ENCODE measurements at places on chromosomes 7 and 10.

DNA sequence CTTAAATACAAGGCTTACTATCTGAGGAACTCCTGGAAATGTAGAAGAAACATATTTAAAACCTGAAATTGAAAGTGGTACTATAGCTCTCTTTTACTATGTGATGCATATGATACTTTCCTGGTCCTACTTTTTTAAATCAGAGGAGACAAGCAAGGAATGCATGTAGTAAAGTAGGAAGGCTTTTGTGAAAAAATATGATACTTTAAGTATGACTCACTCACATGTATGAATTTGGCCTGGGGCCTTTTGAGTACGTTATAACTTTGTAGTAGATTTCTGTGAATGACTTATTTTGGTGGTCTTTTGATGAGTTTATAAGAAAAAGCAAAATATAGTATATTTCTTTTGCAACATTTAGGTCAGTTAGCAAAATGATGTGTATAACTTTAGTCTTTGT lies 53.8 kb downstream of the TAX1BP1 start:
- DNase-seq: no peak

GRCh38 chr7:41984888-41985287 lies 252.1 kb downstream of the GLI3 start:
- no peak for DNase-seq

GRCh38 chr10:986137-986825 lies 2.0 kb upstream of the GTPBP4 start:
- no peak for DNase-seq

DNA sequence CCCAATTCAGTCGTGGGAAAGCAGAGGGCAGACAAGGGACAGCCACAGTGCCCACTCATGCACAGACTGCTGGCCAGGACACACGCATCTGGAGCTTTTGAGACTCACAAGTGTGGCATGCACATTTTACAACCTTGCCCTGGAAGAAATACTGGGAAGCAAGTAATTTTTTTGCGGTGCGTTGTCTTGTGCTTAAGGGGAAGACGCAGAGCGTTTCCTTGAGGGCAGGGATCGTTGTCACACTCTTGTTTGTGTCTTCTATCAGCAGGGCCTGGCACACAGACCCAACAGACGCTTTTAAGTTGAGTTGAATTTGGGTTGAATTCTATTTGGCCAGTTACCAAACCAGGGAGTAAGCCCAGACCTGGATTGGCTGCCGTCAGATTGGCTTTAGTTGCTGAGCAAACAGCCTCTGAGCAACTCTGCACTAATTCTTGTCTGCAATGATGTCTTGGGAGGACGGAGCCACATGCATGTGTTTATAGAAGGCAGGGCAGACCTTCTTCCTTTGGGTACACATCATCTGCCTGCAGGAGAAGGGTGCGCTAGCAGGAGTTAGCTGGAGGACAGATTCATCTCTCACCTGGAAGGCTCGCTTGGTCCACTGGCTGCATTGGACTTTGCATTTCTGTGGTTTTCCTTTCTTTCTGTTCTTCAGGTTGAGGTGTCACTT lies 38.4 kb downstream of the IL2RA start:
- DNase-seq: no peak

- DNase-seq: no peak
These were observed 19.9 kb upstream of the HERPUD2 start for GRCh38 chr7:35714862-35715261.

DNA sequence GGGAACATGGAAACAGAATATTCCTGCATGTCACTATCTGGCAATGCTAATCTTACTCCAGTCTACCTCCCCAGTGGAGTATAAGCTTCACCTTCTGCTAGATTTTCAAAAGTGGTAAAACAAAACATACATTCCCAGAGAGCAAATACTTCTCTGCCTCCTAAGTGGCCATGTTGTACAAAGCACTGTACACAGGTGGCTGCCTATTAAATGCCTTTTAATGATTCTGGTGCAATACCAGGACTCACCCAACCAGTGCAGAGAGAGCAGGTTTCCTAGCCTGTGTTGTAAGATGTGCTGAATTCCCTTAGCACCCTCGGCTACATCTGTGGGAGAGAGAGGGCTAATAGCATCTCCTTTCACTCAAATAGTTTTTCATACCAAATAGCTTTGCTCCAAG lies 684.3 kb upstream of the NRP1 start:
- DNase-seq: no peak

GRCh38 chr7:7251742-7252141 lies 69.4 kb downstream of the C1GALT1 start:
- peak; percentile 96 for DNase-seq

GRCh38 chr10:127364034-127364433 lies 167.6 kb upstream of the INSYN2A start:
- DNase-seq: no peak

DNA sequence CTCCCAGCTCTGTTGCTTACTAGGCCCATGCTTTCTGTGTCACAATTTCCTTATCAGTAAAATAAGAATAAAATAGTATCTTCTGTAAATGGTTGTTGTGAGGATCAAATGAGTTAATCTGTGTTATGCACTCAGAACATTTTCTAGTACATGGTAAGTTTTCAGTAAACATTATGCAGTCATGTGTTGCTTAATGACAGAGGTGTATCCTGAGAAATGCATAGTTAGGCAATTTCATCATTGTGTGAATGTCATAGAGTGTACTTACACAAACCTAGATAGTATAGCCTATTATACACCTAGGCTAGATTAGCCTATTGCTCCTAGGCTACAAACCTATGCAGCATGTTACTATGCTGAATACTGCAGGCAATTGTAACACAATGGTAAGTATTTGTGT lies 4.4 kb downstream of the PTTG1IP2 start:
- no peak for DNase-seq

DNA sequence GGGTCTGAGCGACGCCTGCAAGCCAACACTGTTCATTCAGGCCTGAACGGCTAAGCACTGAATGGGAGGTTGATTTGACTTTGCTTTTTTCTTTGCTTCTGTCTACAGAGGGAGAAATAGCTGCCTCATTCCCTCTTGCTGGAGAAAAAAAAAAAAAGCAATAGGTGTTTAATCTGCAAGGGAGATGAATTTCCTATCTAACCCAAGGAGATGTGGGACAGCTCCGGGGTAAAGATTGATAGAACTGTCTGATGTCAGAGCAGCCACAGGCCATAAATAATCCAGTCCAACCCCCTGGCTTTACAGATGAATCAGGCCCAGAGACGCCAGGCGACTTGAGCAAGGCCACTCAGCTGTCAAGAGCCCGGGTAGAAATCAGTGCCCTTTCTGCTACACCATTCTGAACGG lies 168.0 kb downstream of the ARHGAP12 start:
- peak; percentile 30 for DNase-seq

GRCh38 chr7:151083071-151083823 lies at the start of gene TMUB1:
TSS of gene TMUB1 (minus strand) at chr7:151083493. CDS start at chr7:151082563, 930 bp downstream.
- peak; percentile 52 for DNase-seq

DNA sequence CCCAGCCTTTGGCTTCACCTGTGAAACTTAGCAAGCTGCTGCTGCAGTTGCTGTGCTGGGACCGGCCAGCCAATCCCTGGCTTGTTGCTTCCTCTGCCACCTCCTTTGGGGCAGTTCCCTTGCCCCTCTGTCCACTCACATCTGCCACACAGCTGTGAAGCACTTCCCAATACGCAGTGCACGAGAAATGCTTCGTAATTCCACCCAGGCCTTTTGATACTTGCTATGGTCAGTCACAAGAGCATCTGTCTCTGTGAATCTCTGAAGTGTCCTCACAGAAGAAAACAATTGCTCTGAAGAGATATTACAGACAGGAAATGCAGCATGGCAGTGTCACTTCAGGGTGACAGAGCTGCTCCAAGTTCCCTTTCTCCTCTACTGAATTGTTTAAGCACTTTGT lies 208.5 kb downstream of the PTEN start:
- peak; percentile 43 for DNase-seq

DNA sequence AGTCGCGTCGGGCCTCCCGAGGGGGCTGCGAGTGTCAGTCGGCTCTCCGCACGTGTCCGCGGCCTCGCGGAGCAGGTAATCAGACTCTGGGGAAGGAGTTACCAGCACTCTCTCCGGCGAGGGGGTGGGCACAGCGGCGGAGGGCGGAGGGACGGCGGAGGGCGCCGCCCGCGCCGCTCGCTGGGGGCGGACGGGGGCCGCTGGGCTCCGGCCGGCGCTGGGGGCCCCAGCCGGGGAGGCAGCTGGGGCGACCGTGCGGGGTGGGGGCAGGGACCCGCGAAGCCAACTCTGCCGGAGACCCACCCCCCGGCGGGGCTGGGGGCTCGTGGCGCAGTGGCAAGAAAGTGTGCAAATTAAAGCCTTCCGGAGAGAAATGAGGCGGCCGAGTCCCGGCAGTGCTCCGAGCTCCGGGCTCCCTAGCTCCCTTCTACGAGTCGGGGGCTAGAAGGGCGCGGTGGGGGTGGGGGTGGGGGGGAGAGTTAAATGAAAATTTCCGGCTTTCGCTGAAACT lies at the start of gene CDK6:
CDK6 (minus strand) TSS at position 85 of the 511 bp plus-strand sequence. CDS start 3,250 bp downstream, outside the sequence.
- DNase-seq: no peak

GRCh38 chr7:33107136-33108066 lies 1.8 kb downstream of the RP9 start:
- peak; percentile 22 for DNase-seq

- no peak for DNase-seq
These were observed 1.5 kb upstream of the PHF14 start for GRCh38 chr7:10972174-10972573.

DNA sequence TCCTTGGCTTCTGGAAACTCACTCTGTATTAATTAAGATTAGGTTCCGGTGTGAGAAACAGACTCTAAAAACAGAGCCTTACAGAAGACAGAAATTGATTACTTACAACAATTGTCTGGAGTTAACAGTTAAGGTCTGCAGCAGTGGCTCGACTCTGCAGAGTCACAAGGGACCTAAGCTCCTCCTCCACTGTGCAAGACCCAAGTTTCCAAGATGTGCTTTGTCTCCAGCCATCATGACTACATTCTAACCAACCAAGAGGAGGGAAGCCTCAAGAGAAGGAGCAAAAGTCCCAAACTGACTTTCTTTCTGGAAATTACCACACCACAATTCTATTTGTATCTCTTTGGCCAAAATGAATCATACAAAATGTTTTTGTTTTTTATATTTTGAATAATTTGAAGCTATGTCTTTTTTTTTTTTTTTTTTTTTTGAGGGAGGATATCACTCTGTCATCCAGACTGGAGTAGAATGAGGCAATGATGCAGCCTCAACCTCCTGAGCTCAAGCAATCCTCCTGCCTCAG lies 14.2 kb upstream of the ODAD2 start:
- no peak for DNase-seq

GRCh38 chr7:3835109-3835508 lies 534.1 kb downstream of the SDK1 start:
- no peak for DNase-seq

DNA sequence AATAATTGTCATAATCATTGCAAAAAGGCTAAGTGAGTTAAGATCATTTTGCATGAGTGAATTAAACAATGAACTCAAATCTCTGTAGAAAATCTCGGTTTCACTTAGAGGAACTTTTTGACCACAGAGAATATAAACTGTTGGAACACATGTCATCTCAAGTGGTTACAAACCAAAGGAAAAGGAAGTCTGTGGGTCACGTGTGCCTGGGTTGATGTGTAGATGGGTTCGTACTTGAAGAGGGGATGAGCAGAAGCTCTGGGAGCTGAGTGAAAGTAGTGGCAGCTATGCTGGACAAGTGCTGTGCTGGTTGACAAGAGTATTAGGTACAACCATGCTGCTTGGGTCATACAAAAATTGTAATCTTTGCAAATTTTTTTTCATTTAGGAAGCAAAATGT lies 35.0 kb downstream of the GLRX3 start:
- DNase-seq: peak; percentile 81

DNA sequence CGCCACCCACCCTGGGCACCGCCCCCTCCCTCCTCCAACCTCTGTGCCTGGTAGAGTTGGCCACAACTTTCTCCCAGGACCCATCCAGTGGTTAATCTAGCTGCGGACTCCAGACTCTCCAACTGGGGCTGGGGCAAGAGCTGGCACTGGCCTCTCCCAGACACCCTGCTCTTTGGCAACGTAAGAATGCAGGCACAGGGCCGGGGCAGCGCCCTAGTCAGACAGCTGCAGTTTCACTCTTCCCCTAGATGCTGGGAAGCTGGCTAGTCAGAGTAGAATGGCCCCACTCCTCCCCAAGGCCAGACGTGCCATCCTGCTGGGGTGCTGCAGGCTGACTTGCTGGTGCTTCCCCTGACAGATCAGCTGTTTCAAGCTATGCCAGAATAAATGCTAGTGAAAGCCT lies 22.1 kb downstream of the HSPA12A start:
- no peak for DNase-seq

- no peak for DNase-seq
These were observed 203.7 kb downstream of the CYP26A1 start for GRCh38 chr10:93277360-93277759.

DNA sequence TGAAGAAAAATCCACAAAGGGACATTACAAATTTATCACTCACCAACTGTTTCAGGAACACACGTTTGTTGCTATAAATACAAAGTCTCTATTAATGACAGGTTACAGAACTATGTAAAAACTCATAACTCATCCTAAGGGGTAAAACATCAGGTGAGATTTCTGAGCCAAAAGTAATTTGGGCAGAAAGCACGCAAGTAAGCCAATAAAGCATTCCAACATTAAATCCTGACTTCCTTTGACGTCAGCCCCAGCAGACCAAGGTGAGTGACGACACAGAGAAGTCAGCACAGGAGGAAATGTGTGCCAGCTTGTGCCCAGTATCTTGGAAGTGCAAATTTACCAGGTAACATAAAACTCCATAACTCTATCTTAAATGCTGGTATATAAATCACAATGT lies 45.7 kb downstream of the IMMP2L start:
- no peak for DNase-seq

GRCh38 chr7:47809387-47809786 lies 138.9 kb downstream of the PKD1L1 start:
- DNase-seq: no peak

DNA sequence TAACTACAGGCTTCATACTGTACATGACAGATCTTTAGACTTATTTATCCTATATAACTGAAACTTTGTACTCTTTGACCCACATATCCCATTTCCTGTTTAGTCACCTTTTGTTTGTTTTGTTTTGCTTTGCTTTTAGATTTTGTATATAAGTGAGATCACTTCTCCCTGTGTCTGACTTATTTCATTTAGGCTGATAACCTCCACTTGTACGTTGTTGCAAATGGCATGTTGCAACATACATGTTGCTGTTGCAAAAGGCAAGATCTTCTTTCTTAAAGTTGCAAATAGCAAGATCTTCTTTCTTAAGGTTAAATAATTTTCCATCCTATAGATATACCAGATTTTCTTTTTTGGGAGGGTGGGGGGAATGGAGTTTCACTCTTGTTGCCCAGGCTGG lies 341.5 kb downstream of the OTUD1 start:
- DNase-seq: peak; percentile 61

- no peak for DNase-seq
These were observed 102.2 kb downstream of the JCAD start for GRCh38 chr10:29957236-29957635.

GRCh38 chr7:77415476-77415822 lies 700 bp downstream of the GSAP start:
- DNase-seq: no peak

GRCh38 chr10:43278216-43278615 lies 11.4 kb upstream of the RASGEF1A start:
- DNase-seq: peak; percentile 7
